ENCODE measurements at places on chromosomes 12 and 14.

DNA sequence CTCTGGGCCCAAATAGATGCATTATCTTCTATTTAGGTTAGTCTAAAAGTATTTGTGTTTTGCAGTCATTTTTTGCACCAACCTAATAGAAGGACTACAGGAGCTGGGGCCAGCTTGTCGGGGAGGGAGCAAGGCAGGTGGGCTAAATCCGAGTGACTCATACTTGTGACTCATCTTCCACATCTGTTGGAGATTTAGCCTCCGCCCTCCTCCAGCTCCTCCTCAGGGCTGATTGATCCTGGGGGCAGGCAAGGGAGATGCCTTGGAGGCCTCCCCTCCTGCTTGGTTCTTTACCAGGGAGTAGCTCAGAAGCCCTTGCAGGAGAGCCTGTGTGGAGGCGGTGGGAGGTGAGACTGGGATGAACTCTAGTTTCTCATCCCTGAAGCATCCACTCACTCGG, 27.9 kb downstream of the RHOF start:
- no peak for DNase-seq

DNA sequence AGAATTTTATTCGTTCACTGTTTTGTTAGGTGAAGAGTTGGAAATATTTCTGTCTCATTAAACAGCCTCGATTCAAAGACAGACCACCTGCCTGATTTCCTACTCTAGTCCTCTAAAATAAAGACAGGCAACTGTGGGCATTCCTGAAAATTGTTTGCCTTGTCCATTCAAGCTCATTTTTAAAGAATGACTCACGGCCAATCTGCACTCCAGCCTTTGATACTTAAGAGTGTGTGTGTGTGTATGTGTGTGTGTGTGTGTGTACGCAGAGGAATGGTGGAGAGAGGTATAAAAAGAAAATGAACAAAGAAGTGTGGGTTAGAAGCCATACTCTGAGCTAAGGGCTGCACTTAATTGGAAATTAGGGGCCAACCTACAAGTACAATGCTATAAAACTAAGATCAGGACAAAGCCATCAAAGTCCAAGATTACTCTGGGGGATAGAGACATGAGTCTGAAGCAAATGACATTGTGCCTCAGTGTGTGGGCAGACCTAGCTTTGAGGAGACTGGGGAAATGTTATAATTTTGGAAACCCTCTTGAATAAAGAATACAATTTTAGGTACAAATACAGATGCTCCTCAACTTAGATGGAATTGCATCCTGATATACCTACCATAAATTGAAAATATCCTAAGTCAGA, 45.6 kb upstream of the SOCS2 start:
- DNase-seq, result no peak

GRCh38 chr12:2797721-2798418, 3.1 kb downstream of the FKBP4 start:
- DNase-seq, result no peak

DNA sequence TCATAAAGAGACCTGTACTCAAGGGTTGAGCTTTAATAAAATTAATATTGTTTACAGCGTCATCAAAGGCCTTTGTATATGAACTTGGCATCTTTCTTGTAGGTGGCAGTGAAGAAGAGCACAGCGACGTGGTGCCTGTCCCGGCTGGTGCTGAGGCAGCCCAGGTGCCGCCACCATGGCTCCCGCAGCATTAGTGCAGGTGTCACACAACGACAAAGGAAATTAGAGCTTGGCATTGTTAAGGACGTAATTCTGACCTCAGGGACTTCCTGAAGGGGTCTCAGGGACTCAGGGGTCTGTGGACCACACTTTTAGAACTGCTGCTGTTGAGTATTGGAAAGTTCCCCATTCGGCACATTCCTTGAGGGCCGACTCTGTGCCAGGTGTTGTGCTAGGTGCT, 24.1 kb downstream of the EML1 start:
- DNase-seq, result no peak

DNA sequence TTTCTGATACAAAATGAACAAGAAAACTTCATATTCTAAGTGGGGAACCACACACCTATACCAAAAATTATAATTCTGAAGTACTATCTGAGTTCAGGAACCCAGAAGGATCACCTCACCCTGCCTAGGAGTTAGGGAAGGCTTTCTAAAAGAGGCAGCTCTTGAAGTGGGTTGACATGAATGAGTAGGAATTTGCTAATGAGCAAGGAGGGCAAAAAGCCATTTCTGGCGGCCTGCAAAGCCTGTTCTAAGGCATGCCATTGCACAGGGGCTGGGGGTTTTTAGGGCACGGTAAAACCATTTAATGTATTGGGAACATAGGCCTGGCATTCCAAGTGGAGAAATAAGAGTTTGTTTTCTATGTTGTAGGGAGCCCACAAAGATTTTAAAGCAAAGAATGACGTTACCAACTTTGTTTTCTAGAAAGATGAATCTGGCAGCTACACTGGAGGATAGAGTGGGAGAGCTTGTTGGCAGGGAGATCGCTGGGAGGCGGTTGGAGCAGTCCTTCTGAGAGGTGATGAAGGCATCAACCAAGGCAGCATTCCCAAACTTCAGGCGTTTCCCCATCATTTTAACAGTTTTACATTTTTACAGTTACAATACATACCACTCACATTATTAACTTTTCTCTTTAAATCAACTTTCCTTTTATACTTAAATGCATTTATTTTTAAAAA, 14.1 kb downstream of the IFT43 start:
- DNase-seq, result no peak

DNA sequence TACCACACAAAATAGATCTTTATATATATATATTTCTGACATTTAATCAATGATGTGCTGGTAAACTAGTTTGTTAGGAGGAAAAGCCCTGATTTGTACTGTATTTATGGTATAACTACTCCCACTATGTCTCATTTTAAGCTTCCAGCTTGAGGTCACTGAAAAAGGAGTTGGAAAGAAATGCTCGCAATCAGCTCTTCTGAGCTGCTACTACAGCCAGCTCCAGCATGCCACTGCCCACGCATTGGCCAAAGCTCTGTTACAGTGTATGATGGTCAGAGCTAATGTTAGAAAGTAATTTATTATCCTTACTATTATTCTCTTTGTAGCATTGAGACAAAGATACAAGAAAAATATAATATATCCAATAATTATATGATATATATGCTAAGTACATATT, 55.0 kb upstream of the PCED1B start:
- DNase-seq, result no peak

DNA sequence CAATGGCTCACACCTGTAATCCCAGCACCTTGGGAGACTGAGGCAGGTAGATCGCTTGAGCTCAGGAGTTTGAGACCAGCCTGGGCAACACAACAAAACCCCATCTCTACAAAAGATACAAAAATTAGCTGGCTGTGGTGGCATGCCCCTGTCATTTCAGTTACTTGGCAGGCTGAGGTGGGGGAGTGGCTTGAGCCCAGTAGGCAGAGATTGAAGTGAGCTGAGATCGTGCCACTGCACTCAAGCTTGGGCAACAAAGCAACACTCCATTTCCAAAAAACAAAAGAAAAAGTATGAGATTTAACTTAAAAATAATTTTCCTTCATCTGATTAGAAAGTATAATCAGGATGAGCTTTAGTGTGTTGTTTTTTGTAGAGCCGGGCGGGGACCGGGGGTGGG, 47.9 kb upstream of the BCAT1 start:
- no peak for DNase-seq

- DNase-seq, result peak; percentile 22
Measured at GRCh38 chr12:39620659-39621658, 1.4 kb upstream of the ABCD2 start.

- DNase-seq, result no peak
Measured at GRCh38 chr12:91732086-91732485, 413.6 kb downstream of the BTG1 start.

DNA sequence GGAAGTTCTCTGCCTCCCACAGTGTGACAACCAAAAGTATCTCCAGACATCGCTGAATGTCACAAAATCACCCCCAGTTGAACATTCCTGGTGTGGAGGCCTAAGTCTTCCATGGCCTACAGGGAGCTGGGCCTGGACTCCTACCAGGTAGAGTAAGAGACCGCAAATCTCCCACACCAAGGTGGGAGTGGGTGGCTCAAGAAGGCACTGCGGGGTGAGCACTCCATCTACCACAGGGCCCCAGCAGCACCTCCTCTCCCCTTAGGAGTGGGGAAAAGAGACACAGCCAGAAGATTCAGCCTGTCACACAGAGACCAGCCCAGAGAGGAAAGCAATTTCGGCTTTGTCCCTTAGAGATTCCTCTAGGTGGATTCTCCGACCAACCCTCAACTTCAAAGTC, 25.5 kb downstream of the LRTM2 start:
- no peak for DNase-seq

GRCh38 chr12:42326541-42327226, 717 bp downstream of the PPHLN1 start:
- no peak for DNase-seq

DNA sequence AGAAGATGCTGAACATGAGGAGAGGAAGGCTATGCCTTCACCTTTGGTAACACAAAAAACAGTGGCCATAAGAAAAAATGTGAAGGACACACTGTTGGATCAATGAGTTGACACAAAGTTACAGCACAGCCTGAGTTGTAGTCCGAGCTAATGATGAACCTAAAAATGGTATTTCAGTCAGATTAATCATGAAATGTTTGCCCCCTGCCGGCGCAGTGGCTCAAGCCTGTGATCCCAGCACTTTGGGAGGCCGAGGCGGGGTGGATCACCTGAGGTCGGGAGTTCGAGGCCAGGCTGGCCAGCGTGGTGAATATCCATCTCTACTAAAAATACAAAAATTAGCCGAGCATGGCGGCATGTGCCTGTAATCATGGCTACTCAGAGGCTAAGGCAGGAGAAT, 1.3 kb upstream of the CAPRIN2 start:
- DNase-seq, result no peak

DNA sequence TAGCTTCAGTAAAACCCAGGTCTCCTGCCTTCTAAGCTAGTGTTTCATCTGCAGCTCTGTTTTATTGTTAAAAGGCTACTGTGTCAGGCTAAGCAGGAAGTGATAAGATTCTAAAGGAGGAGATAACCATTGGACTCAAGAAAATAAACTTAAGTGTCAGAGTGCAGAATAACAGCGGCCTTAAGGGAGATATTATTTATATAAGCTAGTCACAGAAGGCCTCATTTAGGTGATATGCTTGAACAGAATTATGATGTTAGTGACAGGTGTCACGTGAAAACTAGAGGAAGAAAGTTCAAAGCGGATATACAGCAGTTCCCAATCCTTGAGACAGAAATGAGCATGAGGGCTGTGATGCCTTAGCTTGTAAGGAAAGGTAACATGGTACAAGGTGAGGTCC, 373.4 kb downstream of the FOXG1 start:
- no peak for DNase-seq

DNA sequence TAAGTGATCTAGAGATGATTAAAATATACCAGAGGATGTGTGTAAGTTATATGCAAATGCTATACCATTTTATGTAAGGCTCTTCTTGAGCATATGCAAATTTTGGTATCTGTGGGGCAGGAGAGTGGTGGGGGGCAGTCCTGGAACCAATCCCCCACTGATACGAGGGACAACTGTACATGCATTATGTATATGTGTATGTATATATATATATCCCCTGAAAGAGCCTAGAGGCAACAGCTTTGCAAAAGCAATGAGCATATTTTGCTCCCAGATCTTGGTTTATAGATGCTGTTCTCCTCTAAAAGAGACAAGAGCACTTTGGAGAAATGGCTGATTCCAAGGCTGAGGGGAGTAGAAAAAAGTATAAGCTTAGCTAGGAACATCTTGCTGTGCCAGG, 12.4 kb upstream of the SLC25A3 start:
- DNase-seq, result no peak
